T-cell (primary cell): ENCODE measurements at places on chromosomes 4 and X. TPM values are rescaled to one million over a fixed set of nuclear protein-coding genes. Genes with fewer than 3 reads are reported as not detected.

The ITM2A gene
- total RNA-seq: 163 TPM

The COL4A6 gene
- 0.22 TPM for total RNA-seq

The DKK2 gene
- not detected for total RNA-seq

The TEX13B gene
- not detected for total RNA-seq

The NPNT gene
- total RNA-seq: not detected

The GYPA gene
- total RNA-seq: not detected

The TRAM1L1 gene
- not detected for total RNA-seq
